ENCODE measurements at places on chromosomes 16 and 17.

GRCh38 chr17:41125064-41125463 is 1.1 kb upstream of the KRTAP4-12 start:
- no peak for DNase-seq

- no peak for DNase-seq
Observed at GRCh38 chr17:74296548-74296936, 22.5 kb downstream of the DNAI2 start.

GRCh38 chr17:50467114-50467854 is 1.4 kb downstream of the CHAD start:
- DNase-seq, result no peak

DNA sequence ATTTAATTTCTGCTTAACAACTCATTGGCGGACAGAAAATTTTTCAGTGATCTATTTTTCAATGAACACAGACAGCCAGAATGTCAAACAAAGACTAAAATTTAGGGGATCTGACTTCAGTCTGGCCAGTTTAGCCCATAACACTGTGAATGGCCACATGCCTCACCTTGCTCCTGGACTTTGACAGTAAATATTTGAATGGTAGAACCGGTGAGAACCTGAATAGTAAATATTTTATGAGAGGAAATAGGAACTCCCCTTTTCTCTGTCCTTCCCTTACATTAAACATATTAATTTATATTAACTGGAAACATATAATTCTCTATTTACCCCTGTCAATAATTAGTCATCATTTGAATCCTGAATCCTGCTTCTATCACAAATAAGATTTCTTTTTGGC is 942.1 kb downstream of the KCNJ2 start:
- no peak for DNase-seq

DNA sequence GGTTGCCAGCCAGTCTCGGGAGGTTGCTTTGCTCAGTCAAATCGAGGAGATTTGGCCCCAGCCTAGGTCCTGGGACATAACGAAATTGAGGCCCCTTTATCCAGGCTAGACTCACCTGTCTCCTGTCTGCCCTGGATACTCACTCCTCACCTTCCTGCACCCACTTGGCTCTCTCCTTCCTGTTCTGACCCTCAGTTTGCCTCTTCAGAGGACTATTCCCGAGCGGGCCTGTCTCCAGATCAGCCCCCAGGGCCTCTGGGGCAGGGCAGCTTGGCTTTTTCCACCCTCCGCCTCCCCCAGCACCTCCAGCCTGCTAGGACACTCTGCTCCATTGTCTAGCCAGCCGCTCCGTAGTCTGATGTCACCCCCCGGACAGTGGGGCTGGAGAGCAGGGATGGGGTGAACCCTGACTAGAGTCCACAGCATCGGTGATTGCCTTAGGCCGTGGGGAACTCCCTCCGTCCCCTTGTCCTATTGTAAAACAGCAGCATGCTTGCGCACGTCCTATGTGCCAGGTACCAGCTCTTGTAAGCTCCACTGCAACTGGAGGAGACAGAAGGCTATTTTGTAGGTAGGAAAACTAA is 8.8 kb downstream of the WFIKKN2 start:
- no peak for DNase-seq

- no peak for DNase-seq
Observed at GRCh38 chr16:57866529-57866918, 64.2 kb upstream of the KIFC3 start.
